Glomerular endothelial cell (primary cell): ENCODE measurements at places on chromosomes 13 and 19. TPM values are rescaled to one million over a fixed set of nuclear protein-coding genes. Genes with fewer than 3 reads are reported as not detected.

Gene PRKD2
- 96.9 and 142 TPM in 2 replicates for total RNA-seq

DNA sequence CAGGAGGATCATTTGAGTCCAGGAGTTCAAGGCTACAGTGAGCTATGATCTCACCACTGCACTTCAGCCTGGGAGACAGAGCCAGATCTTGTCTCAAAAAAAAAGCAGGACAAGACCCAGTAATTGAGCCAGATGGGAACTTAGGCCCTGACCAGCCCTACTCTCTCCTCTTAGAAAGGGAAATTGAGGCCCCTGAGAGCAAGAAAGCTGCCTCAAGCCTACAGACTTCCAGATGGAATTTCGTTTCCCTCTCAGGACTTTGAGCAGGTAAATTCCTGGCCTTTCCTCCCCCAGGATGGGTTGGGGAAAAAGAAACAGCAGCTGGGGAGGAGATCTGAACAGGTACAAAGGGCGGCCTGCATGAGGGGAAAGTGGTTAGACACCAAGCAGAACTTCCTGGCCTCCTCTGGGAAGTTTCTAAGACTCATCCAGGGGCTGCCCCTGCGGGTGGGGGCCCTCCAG lies 3.6 kb upstream of the BCL3 start:
- no peak for DNase-seq

Gene SAE1
- total RNA-seq: 121 and 124 TPM in 2 replicates

- DNase-seq: no peak
These were observed 27.5 kb downstream of the CERS1 start for GRCh38 chr19:18868380-18869022.

Gene TYROBP
- not detected in 2 replicates for total RNA-seq
